ENCODE measurements at places on chromosomes 13 and 19.

DNA sequence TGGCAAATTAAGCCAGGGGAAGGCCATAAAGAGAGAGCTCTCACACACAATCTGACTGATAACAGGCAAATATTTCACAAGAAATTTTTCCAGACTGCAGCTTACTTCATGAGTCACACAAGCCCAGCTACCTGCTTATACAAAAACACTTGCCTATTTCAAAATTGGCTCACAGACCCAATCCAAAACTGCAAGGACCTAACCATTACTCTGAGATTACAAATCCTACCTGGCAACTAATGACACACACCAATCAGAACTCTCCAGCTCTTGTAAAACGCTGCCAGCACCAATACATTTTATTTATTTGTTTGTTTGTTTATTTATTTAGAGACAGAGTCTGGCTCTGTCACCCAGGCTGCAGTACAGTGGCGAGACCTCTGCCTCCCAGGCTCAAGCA is 18.1 kb upstream of the ZFP82 start:
- DNase-seq = peak; percentile 4

GRCh38 chr19:30420881-30421280 is 48.7 kb downstream of the ZNF536 start:
- DNase-seq = no peak

GRCh38 chr19:30161770-30162169 is 210.4 kb upstream of the ZNF536 start:
- no peak for DNase-seq

DNA sequence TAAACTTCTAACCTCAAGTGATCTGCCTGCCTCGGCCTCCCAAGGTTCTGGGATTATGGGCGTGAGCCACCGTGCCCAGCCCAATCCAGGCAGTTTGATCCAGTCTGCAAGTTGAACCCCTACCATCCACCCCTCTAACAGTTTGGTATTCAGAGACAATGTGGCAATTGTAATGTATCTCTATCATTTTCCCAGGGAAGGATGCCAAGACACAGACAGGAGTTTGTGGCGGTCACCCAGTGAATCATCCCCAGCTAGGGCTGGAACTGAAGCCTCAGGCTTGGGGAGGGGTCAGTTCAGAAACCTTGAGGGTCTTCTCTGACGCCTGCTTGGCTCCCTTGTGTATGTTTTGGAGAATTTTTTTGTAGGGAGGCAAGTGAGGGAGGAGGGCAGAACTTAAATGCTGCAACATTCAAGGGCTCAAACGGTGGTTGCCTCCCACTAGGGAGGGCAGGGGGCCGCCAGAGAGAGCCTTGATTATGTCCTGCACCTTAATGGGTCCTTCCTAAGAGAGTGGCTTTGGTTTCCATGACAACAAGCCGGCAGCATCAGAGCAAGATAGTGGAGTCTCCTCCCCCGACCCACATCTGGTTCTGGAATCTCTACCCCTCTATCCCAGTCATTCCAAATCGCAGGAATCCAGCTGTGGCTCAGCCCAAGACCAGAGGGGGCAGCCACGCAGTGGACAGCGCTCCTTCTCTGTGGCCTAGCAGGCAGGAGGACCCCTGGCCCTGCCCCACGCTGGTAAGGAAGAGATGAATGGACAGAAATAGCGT is 14.9 kb upstream of the FEM1A start:
- DNase-seq = no peak

DNA sequence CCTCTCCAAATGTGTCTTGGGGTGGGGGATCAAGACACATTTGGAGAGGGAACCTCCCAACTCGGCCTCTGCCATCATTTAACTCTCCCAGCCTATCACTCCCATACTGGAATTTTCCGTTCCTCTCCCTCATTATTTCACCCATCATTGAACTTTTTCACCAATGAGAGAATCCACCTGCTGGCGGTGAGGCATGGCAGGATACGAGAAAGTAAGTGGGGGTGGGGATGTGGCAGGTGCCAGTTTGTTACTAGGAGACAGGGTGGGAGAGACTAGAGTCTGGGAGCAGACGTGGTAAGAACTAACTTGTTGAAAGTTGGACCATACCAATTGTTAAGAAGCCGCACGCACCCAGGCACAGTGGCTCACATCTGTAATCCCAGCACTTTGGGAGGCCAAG is 6.9 kb downstream of the GIPR start:
- no peak for DNase-seq

- DNase-seq = no peak
These were observed 35.4 kb downstream of the ZNF787 start for GRCh38 chr19:56085571-56086275.

DNA sequence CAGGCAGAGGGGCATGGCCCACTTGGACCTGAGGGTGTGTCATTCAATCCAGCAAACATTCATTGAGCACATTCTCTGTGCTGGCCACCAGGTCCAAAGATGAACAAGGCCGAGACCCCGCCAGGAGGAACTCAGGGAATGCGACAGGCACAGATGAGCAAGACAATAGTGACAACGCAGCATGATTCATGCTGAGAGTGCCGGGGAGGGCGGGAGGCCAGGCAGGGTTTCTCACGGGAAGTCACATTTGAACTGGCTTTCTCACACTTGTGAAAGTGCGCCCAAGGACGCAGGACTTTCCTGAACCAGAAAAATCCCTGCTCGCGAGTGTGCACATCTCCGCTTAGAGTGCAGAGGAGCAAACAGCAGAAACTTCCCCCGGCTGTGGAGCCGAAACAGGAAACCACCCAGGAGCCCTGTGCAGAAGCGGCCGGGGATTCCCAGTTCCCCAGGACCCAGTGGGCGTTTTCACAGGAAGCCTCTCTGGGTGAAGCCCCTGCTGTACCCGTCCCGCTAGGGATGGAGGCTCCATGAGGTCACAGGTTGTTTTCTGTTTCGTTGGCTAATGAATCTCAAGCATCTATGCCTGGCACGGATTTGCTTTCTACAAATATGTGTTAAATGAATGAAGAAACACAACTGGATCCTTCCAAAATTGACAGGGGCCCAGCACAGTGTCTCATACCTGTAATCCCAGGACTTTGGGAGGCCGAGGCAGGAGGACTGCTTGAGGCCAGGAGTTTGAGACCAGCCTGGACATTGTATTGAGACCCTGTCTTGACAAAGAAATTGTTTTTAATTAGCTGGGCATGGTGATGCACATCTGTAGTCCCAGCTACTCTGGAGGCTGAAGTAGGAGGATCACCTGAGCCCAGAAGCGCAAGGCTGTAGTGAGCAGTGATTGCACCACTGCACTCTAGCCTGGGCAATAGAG is 68.4 kb upstream of the TM9SF2 start:
- peak; percentile 77 for DNase-seq

DNA sequence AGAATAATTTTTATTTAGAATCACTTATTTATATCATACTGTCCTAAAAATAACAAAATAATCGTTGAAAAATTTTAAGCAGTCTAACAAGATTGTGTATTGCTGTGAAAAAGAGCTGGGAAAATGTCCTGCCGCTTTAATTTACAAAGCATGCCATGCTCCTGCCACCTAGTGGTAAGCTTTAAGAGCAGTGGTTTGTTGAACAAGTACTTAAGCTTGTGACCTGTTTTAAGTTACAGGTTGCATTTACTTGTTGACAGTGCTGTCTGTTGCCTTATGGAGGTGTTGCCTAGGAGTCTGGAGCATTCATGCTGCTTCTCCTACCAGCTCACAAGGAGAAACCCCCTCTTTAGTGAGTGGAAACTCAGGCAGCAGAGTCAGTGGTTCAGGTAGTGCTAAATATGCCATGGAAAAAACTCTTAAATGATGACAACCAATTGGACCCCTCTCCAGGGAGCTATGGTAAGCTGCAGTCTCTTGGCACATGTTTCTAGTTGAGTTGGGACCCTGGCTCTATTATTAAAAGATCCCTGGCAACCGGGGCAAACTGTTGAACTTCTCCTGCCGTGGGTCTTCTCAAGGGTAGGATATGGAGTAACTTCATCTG is 68.4 kb downstream of the SPATA13 start:
- DNase-seq = peak; percentile 76

All from NB4 (cell line).